RPMI7951 (cell line): ENCODE measurements at places on chromosomes 11 and 22. TPM values are rescaled to one million over a fixed set of nuclear protein-coding genes. Genes with fewer than 3 reads are reported as not detected.

DNA sequence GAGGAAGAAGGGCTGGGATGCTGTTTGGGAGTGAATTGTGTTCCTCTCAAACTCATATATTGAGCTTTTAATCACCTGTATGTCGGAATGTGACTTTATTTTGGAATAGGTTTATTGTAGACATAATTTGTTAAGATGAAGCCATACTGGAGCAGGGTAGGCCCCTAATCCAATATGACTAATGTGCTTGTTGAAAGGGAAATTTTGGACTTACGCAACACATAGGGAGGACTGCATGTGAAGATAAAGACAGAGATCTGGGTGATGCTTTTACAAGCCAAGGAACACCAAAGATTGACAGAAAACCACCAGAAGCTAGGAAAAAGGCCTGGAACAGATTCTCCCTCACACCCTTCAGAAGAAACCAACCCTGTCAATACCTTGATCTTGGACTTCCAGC lies 43.2 kb upstream of the OVCH2 start:
- DNase-seq = peak; percentile 2

DNA sequence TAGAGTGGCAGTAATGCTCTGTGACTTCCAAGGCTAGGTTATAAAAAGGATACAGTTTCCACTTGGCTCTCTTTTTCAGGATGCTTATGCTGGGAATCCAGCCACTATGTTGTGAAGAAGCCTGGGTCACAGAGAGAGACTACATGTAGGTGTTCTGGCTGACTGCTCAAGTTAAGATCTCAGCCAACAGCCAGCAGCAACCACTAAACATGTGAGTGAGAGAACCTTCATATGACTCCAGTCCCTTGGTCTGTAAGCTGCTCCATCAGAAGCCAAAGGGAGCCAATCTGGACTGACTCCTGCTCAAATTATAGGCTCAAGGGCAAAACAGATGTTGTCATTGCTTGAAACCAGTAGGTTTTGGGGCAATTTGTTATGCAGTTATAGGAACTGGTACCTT lies 162.7 kb downstream of the MAML2 start:
- no peak for DNase-seq

- peak; percentile 43 for DNase-seq
Observed at GRCh38 chr11:62540804-62541701, 5.6 kb downstream of the AHNAK start.

DNA sequence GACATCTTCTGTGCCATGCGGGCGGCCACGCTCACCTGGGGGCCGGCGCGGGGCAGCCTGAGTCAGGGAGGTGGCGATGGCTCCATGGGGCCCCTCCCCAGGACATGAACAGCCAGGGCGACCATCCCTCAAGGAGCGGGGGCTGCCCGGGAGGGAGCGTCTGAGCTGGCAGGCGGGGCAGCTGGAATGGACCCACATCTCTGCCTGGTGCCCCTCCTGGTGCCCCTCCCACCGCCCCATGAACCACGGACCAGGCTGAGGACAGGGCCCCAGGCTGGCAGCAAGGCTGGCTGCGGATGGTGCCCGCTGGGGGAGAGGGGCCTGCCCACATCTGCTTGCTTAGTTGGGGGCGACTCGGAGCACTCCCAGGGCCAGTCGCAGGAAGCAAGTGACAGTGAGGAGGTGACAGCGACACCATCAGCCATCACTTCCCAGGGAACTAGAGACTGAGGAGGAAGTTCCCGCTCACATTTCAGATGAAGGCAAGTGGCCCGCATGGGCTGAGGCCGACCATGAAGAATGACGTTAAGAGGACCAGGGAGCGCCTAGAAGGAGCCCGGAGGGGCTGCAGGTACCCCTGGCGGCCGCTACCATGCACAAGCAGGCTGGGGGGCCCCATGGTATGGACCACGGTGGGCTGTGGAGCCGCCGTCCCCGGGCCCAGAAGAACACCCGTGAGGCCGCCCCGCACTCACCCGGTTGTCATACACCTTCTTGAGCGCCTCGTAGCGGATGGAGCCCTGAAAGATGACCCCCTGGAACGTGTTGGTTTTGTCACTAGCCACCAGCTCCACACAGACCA lies 37.3 kb downstream of the KIAA0930 start:
- DNase-seq = no peak

- no peak for DNase-seq
Observed at GRCh38 chr11:45517171-45517770, 148.2 kb downstream of the CHST1 start.

GRCh38 chr22:48366591-48366990 lies 1461.1 kb downstream of the BRD1 start:
- DNase-seq = no peak

- DNase-seq = no peak
Observed at GRCh38 chr11:128734103-128734831, 40.4 kb downstream of the FLI1 start.

- no peak for DNase-seq
Observed at GRCh38 chr22:22714600-22715335, 70.4 kb downstream of the GGTLC2 start.

The OR56B1 gene
- not detected in 2 replicates for total RNA-seq

The BCO2 gene
- total RNA-seq = 0.10 and 0.24 TPM in 2 replicates

The GSTP1 gene
- total RNA-seq = 1,090 and 1,270 TPM in 2 replicates

The TSSK2 gene
- total RNA-seq = not detected in 2 replicates
